PC-9 (cell line): ENCODE measurements at places on chromosomes 1 and 21. TPM values are rescaled to one million over a fixed set of nuclear protein-coding genes. Genes with fewer than 3 reads are reported as not detected.

- H3K4me3 ChIP-seq, result no peak overlapping the region
- peaks cover 8% of the 10 kb centered on the region; the same call in 1 of the 2 replicates for H3K4me1 ChIP-seq
- DNase-seq, result no peak
- no peak overlapping the region for H3K27ac ChIP-seq
Measured at GRCh38 chr1:46399307-46399706, 5.2 kb downstream of the FAAH start.

- DNase-seq, result no peak
- no peaks in the 10 kb centered on the region for H3K36me3 ChIP-seq
- no peak overlapping the region for H3K27ac ChIP-seq
- H3K4me1 ChIP-seq, result peaks cover 17% of the 10 kb centered on the region
Measured at GRCh38 chr1:70042090-70042731, 163.2 kb downstream of the LRRC40 start.

DNA sequence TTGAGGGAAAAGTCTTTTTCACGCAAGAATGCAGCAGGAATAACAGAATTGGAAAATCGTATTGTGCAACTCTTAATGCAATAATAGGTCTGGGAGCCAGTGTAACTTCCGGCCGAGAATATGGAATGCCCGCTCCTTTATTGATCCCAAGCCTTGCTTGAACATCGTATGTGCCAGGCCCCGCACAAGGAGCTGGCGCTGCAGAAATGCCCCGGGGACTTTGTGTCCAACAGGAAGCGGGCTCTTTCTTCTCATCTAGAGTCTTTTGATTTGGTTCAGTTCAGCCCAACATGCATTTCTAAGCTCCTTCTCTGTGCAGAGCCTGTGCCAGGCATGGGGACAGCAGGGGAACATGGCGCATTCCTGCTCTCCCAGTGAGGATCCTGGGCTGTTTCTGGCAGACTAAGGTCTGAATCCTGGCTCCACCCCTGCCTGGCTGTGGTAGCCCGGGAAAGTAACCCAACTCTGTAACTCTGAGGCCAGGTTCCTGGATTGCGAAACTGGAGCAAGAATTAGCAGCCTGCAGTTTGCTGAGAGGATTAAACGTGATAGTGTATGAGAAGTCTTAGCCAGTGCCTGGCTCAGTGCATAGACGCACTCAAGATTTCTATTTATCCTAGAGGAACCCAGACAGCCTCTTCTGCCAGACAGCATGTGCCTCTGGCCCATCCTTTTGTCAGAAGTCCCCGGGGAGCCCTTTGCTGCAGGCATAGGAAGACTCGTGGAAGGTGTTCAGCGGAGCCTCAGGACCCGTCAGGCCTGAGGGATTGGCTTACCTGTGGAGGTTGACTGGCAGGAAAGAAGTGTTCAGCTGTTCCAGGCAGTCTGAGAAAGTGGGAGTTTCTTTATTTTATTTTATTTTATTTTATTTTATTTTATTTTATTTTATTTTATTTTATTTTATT is 987 bp upstream of the CDCP2 start:
- H3K4me1 ChIP-seq, result peaks cover 6% of the 10 kb centered on the region; the same call in 1 of the 2 replicates
- H3K36me3 ChIP-seq, result no peaks in the 10 kb centered on the region
- H3K4me3 ChIP-seq, result no peak overlapping the region
- DNase-seq, result peak; percentile 61
- H3K27me3 ChIP-seq, result no peaks in the 10 kb centered on the region

DNA sequence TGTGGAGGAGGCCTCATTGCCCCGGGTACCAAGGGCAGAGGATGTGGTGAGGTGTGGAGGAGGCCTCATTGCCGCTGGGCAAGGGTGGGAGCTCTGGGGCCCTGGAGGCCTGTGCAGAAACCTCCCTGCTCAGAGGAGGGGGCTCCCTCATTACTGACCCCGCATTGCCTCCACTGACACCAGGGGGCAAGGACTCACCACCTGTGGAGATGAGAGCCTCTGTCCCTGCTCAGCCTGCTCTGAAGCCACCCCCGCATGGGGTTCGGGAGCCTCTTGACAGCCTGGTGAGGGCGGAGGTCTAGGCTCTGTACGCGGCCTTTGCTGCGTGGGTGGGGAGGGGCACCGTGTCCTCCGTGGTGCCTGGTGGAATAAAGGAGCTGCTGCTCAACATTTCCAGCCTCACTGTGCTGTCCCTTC is 95.0 kb upstream of the COL6A1 start:
- no peak overlapping the region for H3K4me3 ChIP-seq
- H3K36me3 ChIP-seq, result no peaks in the 10 kb centered on the region
- H3K27me3 ChIP-seq, result no peaks in the 10 kb centered on the region
- H3K27ac ChIP-seq, result no peak overlapping the region
- DNase-seq, result no peak
- peaks cover 4% of the 10 kb centered on the region; the same call in 1 of the 2 replicates for H3K4me1 ChIP-seq

DNA sequence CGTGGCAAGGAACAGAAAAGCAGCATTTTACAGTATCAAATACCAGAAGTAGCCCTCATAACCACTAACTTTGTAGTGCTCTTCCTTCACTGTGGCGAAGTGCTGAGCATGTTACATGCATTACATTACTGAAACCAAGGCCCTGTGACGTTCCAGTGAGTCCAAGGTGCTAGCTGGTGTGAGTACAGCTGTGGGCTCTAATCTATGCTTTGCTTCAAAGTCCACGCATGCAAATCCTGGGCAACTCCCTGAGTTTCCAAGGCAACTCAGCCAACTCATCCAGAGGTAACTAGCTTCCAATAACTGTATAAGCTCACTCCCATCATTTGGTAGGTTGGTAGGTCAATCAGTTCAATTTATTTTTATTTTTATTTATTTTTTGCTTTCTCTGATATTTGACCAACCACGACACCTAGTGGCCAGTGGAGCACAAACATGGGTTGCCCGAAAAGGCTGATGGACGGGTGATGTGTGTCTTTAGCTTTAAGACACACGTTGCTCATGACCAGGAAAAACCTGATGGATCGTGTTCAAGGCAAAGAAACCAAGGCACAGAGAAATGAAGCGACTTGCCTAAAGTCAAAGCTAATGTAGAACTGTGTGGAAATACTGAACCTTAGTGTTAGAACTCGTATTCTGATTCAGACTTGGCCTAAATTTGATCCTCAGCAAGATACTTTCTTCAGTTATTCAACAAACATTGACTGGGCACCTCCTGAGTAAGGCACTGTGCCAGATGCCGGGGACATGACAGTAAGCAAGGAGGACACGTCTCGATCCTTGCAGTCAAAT is 73.0 kb downstream of the GNG12 start:
- peaks cover 12% of the 10 kb centered on the region for H3K4me1 ChIP-seq
- 0 out of 2 replicates have a peak overlapping the region, but pooled peaks have one; percentile 4 for H3K27ac ChIP-seq
- no peaks in the 10 kb centered on the region for H3K27me3 ChIP-seq
- peak; percentile 63 for DNase-seq
- H3K36me3 ChIP-seq, result no peaks in the 10 kb centered on the region; the same call in 1 of the 2 replicates
- H3K4me3 ChIP-seq, result no peak overlapping the region

GRCh38 chr1:227316456-227316855 is 1.8 kb downstream of the CDC42BPA start:
- peaks cover 39% of the 10 kb centered on the region; the same call in 1 of the 2 replicates for H3K4me1 ChIP-seq
- no peaks in the 10 kb centered on the region for H3K27me3 ChIP-seq
- peak overlapping the region; percentile 73 for H3K27ac ChIP-seq

DNA sequence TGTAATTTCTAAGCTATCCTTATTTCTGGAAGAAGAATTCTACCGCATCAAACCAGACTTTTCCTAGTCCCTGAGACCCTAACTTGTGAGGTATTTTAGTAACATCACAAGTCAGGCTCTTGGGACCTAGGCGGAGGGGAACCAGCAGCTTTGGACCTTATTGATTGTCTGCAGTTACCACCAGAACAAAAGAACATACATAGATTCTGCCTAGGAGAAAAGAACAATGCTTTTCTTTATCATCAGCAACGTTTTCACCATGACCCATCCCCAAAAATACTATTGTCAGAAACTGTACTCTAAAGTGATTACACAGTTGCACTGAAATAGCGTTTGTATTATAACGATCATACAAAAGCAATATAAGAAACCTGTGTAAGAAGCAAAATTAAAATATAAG is 860.4 kb downstream of the USP25 start:
- no peak overlapping the region for H3K27ac ChIP-seq
- no peak for DNase-seq
- H3K27me3 ChIP-seq, result no peaks in the 10 kb centered on the region
- no peaks in the 10 kb centered on the region for H3K36me3 ChIP-seq

GRCh38 chr1:227315629-227316346 is 2.5 kb downstream of the CDC42BPA start:
- DNase-seq, result peak; percentile 44
- peak overlapping the region; percentile 73 for H3K27ac ChIP-seq
- H3K27me3 ChIP-seq, result no peaks in the 10 kb centered on the region
- H3K4me3 ChIP-seq, result peak overlapping the region; percentile 77
- 0 out of 2 replicates have a peak, but pooled peaks cover 3% of the 10 kb centered on the region for H3K36me3 ChIP-seq

DNA sequence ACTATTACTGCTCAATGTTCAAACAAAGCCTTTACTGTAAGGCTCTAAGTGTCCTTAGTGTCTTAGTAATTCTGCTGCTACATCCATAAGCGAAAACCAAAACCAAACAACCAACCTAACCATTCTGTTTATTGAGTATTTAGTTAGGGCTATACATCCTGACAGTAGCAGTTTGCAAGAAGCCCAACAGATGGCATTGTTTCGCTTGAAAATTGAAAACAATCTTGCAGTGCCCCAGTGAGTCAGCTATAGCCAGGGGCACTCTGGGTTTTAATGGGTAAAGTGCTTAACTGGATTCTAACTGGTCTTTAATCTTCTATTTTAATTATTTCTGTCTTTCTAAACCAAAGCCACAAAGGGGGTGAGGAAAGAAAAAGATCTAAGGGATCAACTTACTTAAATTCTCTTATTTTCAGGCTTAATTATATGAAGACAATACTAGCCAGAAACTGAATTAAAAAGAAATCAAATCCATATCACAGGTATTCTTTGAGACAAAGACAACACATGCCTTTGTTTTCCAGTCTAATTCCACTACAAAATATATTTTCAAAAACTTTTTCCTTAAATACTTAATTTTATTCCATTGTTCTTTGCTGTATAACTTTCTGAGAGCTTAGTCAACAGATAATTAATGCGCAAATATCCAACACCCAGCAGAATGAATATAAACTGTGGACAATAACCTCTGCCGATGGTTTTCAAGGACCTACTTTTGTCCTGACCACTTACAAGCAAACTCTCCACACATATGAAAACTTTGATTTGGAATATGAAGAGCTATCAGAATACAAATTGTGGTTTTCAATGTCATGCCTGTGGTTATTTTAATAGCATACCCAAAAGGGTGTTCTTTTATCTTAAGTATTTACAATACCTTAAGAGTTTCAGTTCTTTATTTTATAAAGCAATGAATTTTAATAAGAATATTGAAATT is 15.2 kb downstream of the POGZ start:
- DNase-seq, result peak; percentile 62
- H3K27ac ChIP-seq, result peak overlapping the region; percentile 62
- no peaks in the 10 kb centered on the region for H3K27me3 ChIP-seq
- 0 out of 2 replicates have a peak, but pooled peaks cover 8% of the 10 kb centered on the region for H3K36me3 ChIP-seq

- DNase-seq, result peak; percentile 67
- peaks cover 14% of the 10 kb centered on the region for H3K4me1 ChIP-seq
- H3K4me3 ChIP-seq, result no peak overlapping the region
- no peaks in the 10 kb centered on the region for H3K27me3 ChIP-seq
- H3K36me3 ChIP-seq, result no peaks in the 10 kb centered on the region
Measured at GRCh38 chr1:52195161-52195560, 53.3 kb downstream of the ZFYVE9 start.

DNA sequence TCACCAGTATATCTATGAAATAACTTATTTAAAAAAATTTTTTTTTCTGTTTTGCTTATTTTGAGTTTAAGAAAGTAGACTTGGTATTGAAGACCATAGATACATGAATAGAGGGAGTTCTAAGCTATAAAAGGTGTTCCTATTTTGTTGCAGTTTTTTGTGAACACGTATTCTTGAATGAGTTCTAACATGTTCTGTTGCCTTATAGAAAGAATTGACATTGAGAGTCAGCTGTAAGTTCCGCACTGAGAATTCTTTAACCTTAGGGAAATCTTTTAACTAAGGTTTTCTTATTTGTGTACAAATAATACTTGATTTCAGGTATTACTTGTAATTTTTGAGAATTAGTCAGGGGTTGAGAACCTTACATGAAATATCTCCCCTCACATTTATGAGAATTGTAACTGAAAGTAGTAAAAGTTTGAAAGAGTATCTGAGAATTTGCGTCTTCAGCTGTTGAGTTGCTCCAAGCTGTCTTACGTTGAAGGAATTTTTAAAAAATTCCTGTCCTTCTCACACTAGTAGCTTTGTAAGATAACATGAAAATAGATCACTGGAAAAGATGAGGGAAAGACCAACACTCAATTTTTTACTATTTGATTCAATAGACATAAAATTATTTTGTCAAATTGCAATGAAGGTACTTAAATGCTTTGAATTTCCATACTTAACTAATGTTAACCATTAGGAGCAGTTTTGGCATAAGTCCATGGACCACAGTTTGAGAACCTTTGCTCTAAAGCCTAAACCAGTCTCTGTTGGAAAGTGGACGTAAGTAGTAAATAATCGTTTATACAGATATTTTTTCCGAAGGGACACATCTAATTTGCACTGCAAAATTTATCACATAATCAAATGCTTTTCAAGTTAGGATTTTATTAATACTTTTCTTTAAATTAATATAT is 3.8 kb downstream of the DR1 start:
- DNase-seq, result no peak
- no peaks in the 10 kb centered on the region for H3K27me3 ChIP-seq
- peak overlapping the region; percentile 86 for H3K4me3 ChIP-seq
- H3K27ac ChIP-seq, result peak overlapping the region; percentile 1; the same call in 1 of the 2 replicates
- H3K36me3 ChIP-seq, result peaks cover 38% of the 10 kb centered on the region

DNA sequence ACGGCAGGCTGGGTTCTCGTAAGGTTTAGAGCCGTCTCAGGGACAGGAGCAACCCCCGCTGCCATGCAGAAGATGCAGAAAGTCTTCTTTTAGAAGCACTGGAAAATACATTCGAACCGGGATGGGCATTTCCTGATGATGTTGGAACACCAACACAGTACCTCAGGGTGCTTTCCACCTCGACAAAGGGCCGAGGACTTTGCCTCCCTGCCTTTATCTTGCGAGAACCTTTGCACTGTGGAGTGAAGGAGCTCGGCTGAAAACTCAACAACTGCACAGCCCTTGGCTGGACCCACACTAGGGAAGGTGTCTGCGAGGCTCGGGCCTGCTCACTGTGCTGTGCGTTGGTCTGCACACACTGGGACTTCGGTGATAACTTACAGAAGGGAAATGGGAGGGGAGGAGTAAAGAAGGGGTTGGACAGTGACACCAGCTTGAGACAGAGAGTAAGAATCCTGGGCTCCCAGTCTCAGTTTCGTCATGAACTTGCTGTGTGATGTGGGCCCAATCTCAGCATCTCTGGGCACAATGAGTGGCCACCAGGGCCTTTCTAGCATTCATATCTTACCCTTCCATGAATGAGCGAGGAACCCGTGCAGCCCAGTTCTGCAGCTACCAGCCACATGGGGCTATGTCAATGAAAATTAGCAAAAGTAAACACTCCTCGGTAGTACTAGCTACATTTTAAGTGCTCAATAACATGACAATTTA is 18.2 kb downstream of the RCAN1 start:
- H3K36me3 ChIP-seq, result no peaks in the 10 kb centered on the region
- no peak overlapping the region for H3K4me3 ChIP-seq
- H3K27ac ChIP-seq, result no peak overlapping the region
- H3K4me1 ChIP-seq, result peaks cover 51% of the 10 kb centered on the region
- no peak for DNase-seq

SLC9A1 gene
- total RNA-seq, result 17.9 and 27.5 TPM in 2 replicates

SEMA4A gene
- 16.2 and 19.1 TPM in 2 replicates for total RNA-seq

GCSAML gene
- not detected in 2 replicates for total RNA-seq

C1orf87 gene
- not detected in 2 replicates for total RNA-seq

SDCCAG8 gene
- 20.7 and 22.7 TPM in 2 replicates for total RNA-seq

RGL1 gene
- total RNA-seq, result 2.1 and 2.6 TPM in 2 replicates

PROX1 gene
- not detected in 2 replicates for total RNA-seq

DDAH1 gene
- 29.6 and 31.9 TPM in 2 replicates for total RNA-seq

RIPPLY3 gene
- total RNA-seq, result 0.17 TPM in 1 of 2 replicates, not detected in the other

RUNX1 gene
- 58.5 and 61.6 TPM in 2 replicates for total RNA-seq

LRRC41 gene
- total RNA-seq, result 65.9 and 66.3 TPM in 2 replicates
